ENCODE measurements at places on chromosomes 11 and 22. TPM values are rescaled to one million over a fixed set of nuclear protein-coding genes. Genes with fewer than 3 reads are reported as not detected.

DAGLA gene
- total RNA-seq = 6.2 TPM

DTX4 gene
- 4.4 TPM for total RNA-seq

FUT4 gene
- total RNA-seq = 2.5 TPM

DCDC1 gene
- 0.55 TPM for total RNA-seq

HTR3A gene
- total RNA-seq = not detected

CDC42EP1 gene
- total RNA-seq = 30.8 TPM

Data from A549 treated with Mapracorat at 1 μM for 4 hours (cell line).